Activated CD8-positive, alpha-beta T cell treated with anti-CD3 and anti-CD28 coated beads, Interleukin-2, amount 10 ng/mL, durations not matched to agents 7 days and 5 days (primary cell): ENCODE measurements at places on chromosomes 1 and 21. TPM values are rescaled to one million over a fixed set of nuclear protein-coding genes. Genes with fewer than 3 reads are reported as not detected.

The MPC2 gene
- 68.8 TPM for total RNA-seq

The ICOSLG gene
- total RNA-seq: 1.8 TPM

The GJA9 gene
- not detected for total RNA-seq

The PDE4DIP gene
- total RNA-seq: 22.3 TPM

The CELF3 gene
- not detected for total RNA-seq

The TSSK3 gene
- not detected for total RNA-seq

The EFHD2 gene
- total RNA-seq: 71.8 TPM
